ENCODE measurements at places on chromosomes 7 and 10. TPM values are rescaled to one million over a fixed set of nuclear protein-coding genes. Genes with fewer than 3 reads are reported as not detected.

- no peak for DNase-seq
These were observed 167.7 kb downstream of the NSUN6 start for GRCh38 chr10:18483516-18484186.

Gene C10orf53
- not detected for polyA plus RNA-seq

- DNase-seq: no peak
These were observed 1.1 kb downstream of the REEP3 start for GRCh38 chr10:63522277-63522687.

GRCh38 chr7:92058040-92058439, 76.2 kb downstream of the CYP51A1 start:
- DNase-seq: peak; percentile 30

Gene PNLIPRP1
- polyA plus RNA-seq: not detected

- DNase-seq: no peak
These were observed 80.4 kb downstream of the HIP1 start for GRCh38 chr7:75658369-75658768.

- DNase-seq: no peak
These were observed 32.3 kb upstream of the SLC16A12 start for GRCh38 chr10:89567576-89568245.

Gene PNLIP
- not detected for polyA plus RNA-seq

Gene GIMAP8
- polyA plus RNA-seq: 25.1 TPM

Gene SMURF1
- 2.0 TPM for polyA plus RNA-seq

GRCh38 chr10:11166550-11166949, 148.9 kb downstream of the CELF2 start:
- no peak for DNase-seq

Gene NUB1
- 77.4 TPM for polyA plus RNA-seq

Gene TBXAS1
- 59.6 TPM for polyA plus RNA-seq

DNA sequence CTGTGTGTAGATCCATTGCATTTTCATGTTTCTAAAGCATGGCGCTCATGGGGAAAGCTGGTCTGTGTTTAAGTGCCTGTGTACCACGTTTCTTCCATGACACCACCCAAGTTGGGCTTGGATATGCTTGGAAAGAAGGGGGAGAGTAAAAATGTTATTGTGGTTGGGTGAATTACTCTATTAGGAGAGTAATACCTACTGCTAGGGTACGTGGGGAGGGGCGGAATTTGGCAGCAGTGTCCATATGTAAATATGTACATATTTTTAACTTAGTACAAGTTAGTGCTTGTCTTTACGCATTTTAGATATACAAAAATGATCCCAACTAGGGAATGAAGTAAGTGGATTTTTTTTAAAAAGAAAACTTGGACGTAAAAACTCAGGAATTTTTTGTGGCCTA, 42.9 kb upstream of the SAMD8 start:
- DNase-seq: no peak

Gene ZNF727
- 0.42 TPM for polyA plus RNA-seq

DNA sequence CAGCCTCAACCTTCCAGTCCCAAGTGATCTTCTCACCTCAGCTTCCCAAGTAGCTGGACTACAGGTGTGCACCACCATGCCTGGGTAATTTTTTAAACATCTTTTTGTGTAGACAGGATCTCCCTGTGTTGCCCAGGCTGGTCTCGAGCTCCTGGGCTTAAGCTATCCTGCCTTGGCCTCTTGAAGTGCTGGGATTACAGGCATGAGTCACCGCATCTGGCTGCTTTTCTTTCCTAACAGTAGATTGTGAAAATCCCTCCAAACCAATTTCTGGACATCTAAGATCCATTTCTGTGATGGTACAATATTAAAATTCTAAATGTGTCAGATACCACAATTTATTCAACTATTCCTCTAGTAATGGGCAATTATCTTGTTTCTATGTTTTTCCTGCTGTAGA, 38.7 kb downstream of the RAB18 start:
- no peak for DNase-seq

Gene DOCK1
- polyA plus RNA-seq: 0.37 TPM

DNA sequence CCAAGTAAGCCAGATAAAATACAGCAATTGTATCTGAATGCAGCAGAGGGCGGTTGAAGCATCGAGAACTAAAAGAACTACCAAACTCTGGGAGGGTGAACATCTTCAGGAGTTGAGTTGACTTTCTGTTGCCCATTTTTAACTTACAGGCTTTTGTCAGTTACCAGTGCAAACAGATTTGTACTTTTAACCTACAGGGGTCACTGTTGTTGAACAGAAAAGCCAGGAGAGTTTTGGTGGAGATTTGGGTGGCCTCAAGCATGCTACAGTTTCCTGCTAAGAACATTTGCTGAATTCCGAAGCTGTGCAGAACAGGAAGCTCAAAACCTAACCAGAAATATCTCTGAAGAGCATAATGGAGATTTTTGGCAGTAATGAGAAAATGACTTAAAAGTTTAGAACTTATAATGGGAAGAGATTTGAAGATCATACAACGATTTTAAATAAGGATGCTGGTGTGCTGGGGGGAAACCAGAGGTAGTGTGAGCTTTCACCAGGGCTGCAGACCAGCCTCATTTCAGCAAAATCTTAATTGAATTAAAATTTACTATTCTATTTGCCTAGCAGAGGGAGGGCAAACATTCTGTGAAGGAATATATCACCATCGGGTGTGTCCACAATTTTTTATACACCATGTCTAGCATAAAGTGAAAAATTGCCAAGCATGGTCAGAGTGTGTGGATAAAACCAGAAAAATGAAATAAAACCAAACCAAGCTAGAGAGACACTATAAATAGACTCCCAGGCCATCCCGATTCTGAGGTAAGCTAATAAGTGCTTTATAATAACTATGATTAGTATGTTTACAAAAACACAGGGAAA, 208.6 kb upstream of the CCDC6 start:
- no peak for DNase-seq

- DNase-seq: no peak
These were observed 495.3 kb downstream of the LRMDA start for GRCh38 chr10:75926763-75927162.

GRCh38 chr7:134919240-134919641, 67.1 kb upstream of the AGBL3 start:
- no peak for DNase-seq

DNA sequence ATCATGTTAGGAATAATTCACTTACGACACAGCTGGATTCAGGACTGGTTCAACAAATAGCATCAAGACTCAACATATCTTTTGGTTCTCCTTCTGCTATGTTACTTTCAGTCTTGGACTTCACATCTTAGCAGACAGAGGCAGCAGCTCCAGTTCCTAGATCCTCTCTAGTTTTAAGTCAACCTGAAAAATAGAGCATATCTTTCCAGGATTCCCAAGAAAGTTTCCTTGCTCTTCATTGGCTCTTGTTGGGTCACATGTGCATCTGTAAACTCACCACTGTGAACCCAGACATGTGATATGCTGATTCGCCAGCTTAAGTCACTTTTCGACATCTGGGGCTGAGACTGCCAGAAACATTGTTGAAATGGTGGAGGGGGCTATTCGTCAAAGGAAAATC, 210.1 kb upstream of the KMT2E start:
- DNase-seq: no peak
